GDM1 (cell line): ENCODE measurements at places on chromosomes 1 and 21.

DNA sequence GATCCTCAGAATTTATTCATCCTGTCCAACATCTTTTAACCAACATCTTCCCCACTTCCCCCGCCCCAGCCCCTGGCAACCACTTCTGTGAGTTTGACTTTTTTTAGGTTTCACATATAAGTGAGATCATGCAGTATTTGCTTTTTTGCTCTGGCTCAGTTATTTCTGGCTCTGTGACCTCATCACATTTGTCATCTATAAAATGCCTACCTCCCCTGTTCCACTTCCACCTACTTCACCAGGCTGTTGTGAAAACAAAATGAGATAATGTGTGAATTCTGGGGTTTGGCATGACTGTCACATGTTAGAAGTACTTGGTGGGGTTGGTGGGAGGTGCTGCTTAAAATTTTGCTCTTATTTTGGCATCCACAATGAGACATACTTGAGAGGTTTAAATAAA, 18.4 kb downstream of the HHAT start:
- DNase-seq = no peak

DNA sequence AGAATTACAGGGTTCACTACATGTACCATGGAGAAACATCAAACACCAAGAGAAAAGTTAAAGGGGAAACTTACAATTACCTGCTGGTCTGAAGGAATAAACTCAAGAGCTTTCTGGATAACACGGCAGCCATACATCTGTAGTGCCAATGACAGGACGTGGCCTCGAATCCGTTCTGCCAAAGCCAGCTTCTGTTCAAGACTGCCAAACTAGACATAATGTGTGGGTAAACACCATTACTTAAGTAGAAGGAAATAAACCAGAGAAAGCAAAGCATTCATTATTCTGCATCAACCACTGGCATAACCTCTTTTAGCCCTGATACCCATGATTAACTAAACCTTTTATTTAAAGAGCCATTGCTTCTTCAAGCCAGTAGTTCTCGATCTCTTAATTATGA, 41.5 kb upstream of the SDC3 start:
- no peak for DNase-seq

- DNase-seq = no peak
Measured at GRCh38 chr21:44461464-44462001, 6.2 kb downstream of the LRRC3 start.

DNA sequence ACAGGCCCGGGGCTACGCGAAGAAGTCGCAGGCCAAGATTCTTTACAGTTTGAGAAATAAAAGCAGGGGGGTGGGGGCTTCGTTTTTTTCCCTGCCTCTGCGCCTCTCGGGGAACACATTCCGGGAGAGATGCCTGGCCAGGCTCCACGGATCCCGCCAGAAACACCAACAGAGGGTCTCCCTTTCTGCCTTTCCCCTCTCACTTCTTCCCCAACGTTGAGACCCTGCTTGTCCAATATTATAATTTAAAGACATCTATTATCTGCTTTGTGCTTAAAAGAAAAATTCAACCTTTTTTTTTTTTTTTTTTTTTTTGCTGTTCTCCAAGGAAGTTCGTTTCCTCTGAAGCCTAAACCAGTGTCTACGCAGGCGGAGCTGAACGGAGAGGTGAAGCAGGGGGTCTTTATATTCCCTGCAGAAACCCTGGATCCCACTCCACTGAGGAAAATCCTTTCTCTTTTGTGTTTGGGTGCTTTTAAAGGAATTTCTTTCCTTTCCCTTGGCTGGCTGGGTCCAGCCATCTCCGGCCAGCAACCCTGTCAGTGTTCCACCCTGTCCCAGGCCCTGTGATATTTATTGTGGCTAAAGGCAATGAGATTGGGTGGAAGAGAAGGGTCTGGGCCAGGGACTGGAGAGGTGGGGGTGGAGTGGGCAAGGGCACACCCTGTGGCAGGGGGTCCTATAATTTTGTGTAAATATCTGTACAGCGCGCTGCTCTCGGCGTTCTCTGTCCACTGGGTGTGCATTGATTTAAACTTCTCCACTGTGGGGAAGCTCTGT, 2.2 kb downstream of the FOXD2 start:
- DNase-seq = no peak

DNA sequence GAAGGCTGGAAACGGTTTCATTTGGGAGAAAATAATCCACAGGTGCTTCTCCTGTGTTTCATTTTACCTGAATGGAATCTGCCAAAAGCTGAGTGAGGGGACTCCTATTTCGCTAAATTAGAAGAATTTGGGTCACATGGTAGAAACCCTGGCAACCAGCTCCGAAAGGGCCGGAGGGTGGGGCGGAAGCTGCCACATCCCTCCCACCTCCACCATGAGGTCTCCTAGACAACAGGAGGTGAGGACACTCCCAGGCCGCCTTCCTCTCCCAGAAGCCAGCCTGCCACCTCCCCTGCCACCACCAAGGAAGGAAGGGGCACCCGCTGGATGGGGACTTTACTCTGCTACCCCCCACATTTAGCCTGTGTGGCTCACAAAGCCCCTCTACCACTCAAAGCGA, 199.9 kb upstream of the ZC3H12A start:
- DNase-seq = no peak

DNA sequence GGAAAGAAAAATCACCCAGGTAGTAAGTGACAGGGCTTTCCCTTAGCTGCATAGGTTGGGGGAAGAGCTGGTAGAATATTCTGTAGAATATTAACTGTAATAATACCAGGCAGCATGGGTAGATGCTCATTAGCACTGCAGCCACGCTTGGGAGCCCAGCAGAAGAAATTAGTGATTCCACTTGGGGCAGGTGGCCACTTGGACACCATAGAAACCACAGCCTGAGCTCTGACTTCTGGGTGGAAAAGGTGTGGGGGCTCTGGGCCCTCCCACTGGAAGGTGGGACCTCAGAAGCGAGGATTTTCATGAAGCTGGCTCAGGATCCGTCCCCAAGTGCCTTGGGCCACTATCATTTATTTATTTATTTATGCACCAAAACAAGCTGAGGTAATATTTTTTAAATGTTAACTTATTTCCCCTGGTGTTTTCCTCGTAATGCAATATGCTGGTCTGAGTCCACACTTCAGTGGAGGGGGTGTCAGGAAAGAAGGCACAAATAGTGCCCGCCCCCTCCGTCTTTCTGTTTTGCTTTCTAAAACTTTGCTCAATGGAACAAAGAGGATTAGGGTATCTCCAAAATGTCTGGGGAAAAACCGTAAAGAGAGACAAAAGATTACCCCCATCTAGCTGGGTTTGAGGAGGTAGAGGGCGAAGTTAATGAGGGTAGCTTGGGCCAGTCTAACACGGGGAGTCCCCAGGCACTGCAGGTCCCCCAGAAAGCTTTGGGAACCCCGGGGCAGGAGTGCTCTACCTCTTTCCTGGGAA, 75.2 kb upstream of the GADD45A start:
- no peak for DNase-seq

DNA sequence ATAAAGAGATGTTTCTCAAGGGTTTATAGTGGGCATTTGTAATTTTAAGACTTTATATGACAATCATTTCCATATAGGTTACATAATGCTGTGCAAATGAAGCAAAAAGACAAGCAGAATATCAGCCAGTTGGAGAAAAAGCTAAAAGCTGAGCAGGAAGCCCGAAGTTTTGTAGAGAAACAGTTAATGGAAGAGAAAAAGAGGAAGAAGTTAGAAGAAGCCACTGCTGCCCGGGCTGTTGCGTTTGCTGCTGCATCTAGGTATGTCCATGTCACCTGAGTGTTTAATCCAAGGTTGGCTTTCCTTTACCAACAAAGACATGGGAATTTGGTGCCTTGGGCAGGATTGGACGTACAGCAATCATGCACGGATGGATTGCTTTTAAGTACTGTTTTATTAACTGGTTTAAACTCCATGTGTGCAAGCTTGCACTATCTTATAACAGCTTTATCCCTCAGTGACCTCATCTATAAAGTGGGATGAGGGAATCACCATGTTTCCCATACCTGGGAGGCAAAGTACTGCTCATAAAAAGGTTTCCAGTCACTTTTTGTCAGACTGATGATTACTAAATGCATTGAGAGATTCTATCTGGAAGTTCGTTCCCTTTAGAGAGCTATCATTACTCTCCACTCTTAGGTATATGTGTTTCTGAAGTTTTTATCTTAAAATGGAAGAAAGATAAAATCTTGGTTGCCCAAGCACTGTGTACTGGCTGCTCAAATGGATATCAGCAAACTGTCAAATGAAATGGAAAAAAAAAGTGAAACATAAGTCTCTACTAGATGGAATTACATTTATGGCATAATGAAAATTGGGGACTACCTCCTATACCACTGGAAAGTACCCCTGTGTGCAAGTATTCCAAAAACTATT, 55.1 kb downstream of the MACO1 start:
- no peak for DNase-seq
